ENCODE measurements at places on chromosomes 12 and 14.

GRCh38 chr12:8052679-8053078, 13.5 kb downstream of the C3AR1 start:
- no peak for DNase-seq

DNA sequence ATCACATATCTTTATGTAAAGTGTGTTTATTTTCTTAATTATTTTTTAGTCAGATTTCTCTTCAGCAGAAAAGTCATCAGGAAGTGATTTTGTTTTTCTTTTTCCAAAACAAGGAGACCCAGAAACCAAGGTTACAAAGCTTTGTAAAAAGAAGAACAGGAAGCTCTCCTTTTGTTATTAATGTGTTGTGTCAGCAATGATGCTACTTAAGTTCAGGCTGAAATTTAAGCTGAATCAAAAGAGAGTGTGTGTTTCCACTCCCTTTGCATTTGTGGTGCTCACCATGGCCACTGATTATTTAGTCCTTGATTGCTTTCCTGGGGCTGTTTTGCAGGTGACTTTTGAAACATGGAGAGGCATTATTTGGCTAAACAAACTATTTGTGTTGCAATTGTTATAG, 155.3 kb upstream of the ATP2B1 start:
- no peak for DNase-seq

GRCh38 chr12:100401660-100402059, 44.8 kb downstream of the SLC17A8 start:
- no peak for DNase-seq

- no peak for DNase-seq
Measured at GRCh38 chr12:46504494-46504893, 131.9 kb upstream of the SLC38A2 start.

- DNase-seq, result no peak
Measured at GRCh38 chr14:52395728-52396127, 81.6 kb downstream of the PTGER2 start.

GRCh38 chr14:65840786-65841185, 428.3 kb downstream of the FUT8 start:
- no peak for DNase-seq

DNA sequence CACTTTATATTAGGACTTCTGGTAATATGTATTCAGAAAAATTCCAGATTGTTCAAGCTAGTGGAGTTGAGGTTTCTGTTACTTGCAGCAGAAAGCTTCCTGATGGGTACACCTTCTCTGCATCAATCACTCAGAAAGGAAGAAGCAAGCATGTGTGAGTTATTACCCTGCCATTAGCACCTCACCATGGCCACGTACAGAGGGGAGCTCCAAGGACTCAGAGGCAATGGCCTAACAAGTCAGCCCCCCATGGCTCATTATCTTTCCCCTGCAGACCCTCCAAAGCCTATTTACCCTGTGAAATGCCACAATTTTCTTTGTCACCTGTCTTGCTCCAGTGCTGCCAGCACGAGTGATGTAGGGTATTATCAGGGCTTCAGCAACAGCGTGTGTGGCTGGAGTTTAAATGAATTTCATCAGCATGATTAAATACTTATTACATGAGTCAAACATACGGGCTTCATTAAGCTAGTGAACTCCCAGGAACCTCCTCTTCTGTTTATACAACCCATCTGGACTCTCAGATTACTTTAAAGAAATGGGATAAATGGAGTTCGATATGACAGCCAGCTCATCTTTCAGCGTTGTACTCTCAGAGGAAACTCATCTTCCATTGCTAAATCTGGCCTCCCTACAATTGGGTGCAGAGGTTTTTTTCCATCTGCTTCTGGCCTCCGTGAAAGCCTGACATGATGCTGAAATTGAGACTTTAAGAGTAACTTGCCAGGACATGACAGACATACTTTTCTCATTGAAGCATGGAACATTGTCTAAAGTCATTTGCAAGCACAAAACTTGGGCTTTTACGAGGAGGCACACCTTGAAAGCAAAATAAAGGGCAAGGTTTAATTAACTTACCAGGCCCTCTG, 135.9 kb downstream of the TMEM30B start:
- DNase-seq, result no peak

GRCh38 chr12:96143392-96143791, 50.8 kb upstream of the ELK3 start:
- no peak for DNase-seq

- DNase-seq, result no peak
Measured at GRCh38 chr12:114612062-114612461, 71.9 kb downstream of the TBX3 start.

DNA sequence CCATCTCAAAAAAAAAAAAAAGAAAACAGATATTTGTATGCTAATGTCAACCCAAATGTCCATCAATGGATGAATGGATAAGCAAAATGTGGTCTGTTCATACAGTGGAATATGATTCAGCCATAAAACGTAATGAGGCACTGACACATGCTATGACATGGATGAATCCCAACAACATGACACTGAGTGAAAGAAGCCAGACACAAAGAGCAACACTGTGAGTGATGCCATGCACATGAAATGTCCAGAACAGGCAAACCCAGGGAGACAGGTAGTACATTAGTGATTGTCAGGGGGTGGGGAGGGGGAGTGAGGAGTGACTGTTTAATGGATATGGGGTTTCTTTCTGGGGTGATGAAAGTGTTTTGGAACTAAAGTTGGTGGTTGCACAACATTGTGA, 50.2 kb downstream of the ARL6IP4 start:
- no peak for DNase-seq

DNA sequence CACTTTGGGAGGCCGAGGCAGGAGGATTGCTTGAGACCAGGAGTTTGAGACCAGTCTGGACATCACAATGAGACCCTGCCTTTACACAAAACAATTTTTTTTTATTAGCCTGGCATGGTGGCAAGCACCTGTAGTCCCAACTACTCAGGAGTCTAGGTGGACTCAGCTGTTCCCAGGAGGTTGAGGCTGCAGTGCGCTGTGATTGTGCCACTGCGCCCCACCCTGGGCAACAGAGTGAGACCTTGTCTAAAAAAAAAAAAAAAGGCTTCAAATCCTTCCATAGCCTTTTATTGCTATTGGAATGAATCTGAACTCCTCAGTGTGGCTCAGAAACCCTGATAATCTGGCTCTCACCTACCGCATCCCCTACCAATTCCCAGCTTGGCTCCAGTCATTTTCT, 26.1 kb downstream of the AK7 start:
- DNase-seq, result no peak

DNA sequence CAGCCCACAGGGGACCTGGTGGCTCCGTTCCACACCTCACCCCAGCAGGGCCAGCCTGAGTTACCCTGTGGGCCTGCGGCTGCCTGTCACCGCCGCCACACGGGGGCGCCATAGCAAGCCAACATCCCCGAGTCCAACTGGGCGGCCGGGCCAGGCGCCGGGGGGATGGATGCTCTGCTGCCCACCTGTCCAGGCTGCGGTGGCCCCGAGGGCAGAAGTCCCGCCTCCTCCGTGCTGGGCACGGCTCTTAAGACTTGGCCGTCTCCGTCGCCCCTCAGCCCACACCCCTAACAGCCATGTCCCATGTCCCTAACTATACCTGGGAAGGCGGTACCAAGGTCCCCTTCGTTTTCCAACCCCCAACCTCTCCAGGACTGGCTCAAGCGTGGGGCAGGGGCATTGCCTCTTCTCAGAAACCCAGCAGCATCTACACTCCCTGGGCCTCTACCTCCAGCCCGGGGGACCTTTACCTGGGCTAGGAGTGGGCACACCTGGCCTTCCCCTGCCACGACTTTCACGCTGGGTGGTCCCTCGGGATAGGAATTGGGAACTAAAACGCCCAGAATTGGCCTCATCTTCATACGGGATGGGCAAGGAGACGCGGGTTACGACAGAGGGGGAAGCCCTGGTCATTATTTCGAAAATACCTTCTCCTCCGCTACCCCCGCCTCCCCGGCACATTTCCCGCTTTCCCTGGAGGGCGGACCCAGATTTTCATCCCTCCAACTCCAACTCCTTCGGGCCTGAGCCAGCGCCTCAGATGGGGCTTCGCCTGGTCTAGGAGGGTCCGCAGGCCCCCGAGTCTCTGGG, 1.1 kb upstream of the CYP46A1 start:
- DNase-seq, result peak; percentile 75

- no peak for DNase-seq
Measured at GRCh38 chr14:30194741-30195148, 267.1 kb upstream of the PRKD1 start.

DNA sequence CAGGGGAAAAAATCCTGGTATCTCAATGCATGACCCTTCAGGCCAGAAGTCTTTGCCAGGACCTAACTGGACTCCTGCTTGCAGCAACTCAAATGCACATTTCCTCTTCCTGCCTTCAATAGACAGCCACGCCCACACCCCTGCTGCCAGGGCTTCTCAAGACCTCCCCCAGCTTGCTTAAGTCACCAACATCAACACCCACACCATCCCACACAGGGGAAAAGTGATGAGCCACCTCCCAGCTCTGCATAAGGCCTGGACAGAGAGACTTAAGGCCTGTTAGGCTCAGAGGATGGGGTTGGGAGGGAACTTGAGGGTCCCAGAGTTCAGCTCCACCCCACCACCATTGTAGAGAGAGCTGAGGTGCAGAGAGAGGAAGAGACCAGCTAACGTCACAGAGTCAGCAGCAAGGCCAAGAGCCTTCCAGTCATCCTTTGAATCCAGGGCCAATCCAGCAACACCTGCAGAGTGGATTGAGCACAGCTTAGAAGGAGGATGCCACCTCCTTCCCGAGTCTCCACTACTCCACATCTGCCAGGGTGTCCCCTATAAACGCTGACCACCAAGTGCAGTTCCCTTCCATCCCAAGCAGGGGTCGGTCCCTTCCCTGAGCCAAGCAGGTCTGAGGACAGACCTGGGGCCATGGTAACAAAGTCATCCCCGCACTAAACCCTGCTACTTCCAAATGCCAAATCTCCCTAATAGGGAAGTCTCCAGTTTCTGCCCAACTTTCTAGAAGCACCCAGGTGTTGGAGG, 50.0 kb downstream of the KDM2B start:
- DNase-seq, result peak; percentile 64

DNA sequence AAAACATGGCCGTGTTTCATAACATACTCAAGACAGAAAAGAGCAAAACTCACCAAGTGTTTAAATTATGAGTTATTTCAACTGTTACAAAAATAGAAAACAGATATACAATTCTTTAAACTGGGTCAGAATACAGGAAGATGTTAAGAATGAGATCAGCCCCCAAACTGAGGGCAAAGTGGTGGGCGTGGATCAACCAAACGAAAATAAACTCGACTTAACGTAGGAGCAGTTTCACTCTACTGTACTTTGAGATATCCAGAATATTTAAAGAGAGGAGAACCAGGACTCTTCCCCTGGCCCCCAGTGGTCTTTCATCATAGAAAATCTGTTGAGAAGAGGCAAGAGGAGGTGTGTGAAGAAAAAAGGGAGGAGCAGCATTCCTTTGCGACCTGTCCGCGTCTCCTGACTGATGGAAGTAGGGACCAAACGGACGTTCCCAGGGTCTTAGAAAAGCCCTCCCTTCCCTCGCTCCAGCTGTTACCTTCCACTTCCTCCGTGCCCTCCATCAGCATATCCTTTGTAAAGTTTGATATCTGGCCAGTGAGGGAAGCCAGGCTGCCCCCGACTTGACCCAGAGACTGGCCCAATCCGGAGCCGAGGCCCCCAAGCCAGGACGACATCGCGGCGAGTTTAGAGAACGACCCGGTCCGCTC, 668 bp downstream of the TRIP11 start:
- DNase-seq, result peak; percentile 30

- no peak for DNase-seq
Measured at GRCh38 chr14:62689733-62690132, 355.5 kb downstream of the KCNH5 start.

DNA sequence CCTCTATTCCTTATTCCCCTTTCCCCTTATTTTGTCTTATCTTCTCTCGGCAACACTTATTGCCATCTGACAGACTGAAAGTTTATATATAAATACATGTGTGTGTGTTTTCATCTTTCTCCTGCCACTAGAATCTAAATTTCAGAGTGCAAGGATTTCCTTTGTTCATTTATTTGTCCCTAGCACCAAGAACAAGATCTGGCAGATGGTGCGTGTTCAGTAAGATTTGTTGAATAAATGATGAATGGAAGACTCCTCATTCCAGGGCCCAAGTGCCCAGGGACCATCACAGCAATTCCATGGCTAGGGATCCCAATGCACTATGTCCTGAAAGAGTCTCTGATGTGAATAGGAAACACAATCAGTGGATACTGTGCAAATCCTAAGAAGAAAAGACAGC, 97.9 kb upstream of the EEA1 start:
- no peak for DNase-seq
